Transverse colon (tissue), 4 donors: ENCODE measurements at places on chromosomes 7 and 10. TPM values are rescaled to one million over a fixed set of nuclear protein-coding genes. Genes with fewer than 3 reads are reported as not detected.

GRCh38 chr7:36153571-36154097 lies 580 bp downstream of the EEPD1 start:
- H3K36me3 ChIP-seq: no peaks in the 10 kb centered on the region
- H3K4me3 ChIP-seq: peak overlapping the region; percentile 84
- no peak for DNase-seq
- peak overlapping the region; percentile 94 for H3K27ac ChIP-seq
- no peaks in the 10 kb centered on the region for H3K27me3 ChIP-seq

DNA sequence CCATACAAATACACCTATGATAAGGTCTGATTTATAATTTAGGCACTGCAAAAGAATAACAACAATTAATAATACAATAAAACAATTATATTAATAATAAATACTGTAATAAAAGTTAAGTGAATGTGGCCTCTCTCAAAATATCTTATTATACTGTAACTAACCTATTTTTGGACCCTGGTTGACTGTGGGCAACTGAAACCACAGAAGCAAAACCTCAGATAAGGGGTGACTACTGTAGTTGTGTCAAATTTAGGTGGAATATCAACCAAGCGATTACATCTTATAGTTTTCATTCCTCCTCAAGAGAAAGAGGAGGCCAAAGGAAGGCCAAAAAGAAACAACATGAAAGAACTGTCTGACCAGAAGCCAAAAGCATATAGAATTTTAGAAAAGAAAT lies 103.9 kb downstream of the SKAP2 start:
- no peaks in the 10 kb centered on the region for H3K27me3 ChIP-seq
- H3K27ac ChIP-seq: no peak overlapping the region
- H3K4me1 ChIP-seq: no peaks in the 10 kb centered on the region

DNA sequence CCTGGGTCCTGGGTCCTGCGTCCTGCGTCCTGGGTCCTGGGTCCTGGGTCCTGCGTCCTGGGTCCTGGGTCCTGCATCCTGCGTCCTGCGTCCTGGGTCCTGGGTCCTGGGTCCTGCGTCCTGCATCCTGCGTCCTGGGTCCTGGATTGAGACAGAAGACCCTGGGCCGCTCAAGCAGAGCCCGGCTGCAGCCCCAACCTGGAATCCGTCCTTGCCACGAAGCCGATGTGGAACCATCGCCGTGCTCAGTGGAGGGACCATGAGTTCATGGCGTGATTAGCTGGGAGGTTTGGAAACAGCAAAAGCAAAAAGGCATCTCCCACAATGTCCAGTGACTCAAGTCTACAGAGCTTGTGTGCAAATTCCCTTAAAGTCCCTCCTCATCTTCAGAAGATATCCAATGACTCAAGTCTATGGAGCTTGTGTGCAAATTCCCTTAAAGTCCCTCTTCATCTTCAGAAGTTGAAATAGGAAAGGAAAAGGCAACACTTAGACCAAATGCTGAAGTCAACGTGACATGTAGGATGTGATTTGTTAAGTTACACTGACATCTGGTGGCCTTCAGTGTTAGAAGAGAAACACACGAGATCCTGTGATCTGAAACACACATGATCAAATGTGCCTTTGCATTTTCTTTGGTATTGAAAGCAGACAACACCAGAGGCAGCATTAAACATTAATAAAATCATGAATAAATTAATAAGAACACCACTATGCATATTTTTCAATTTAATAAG lies 179.9 kb downstream of the PTPRN2 start:
- no peak for DNase-seq
- H3K27ac ChIP-seq: no peak overlapping the region
- H3K4me1 ChIP-seq: peaks cover 3% of the 10 kb centered on the region
- H3K27me3 ChIP-seq: no peaks in the 10 kb centered on the region

CRTAC1 gene
- 0.41 TPM for total RNA-seq

DNA sequence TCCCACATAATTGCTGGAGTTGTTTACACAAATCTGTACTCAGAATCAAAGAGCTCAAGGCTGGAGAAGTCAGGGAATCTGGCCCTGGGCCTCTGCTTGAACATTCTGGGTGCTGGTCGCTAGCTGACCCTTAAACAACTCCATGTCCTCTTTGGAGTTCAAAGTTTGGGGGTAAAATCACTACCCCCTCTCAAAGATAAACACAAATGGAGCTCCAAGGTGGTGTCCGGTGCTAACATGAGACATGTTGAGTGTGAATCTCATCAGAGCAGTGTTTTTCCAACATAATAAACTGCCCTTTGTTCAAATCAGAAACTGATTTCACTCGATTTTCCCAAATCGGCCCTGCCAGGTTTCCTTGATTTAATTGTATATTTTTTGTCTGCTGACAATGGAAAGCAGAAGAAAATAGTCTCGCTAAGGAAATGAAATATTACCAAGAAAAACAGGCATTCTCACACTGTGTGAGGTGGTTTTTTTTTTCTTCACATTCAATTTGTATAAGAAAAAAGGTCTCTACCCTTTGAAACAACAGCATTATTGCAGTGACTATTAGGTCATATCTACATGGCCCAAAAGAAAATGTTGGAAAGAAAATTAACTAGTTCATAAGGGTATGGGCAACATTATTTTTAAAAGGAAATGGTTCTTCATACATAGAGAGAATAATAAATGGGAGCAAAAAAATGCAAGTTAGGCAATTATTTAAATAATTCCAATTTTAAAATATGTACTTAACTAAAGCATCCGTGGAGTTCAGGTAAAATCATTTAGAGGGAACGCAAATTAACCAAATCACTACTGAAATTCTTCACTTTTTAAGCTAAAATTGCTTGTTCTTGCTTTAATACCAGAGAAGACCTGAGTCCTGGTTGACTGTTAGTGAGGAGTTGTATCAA lies 56.1 kb upstream of the CAPZA2 start:
- H3K4me3 ChIP-seq: no peak overlapping the region
- H3K4me1 ChIP-seq: peaks cover 26% of the 10 kb centered on the region
- H3K36me3 ChIP-seq: no peaks in the 10 kb centered on the region
- peak overlapping the region; percentile 76 for H3K27ac ChIP-seq

GNG11 gene
- 4.4 TPM for total RNA-seq

- no peaks in the 10 kb centered on the region for H3K4me1 ChIP-seq
- no peak overlapping the region for H3K27ac ChIP-seq
- H3K27me3 ChIP-seq: no peaks in the 10 kb centered on the region
Observed at GRCh38 chr7:2008936-2009540, 223.7 kb downstream of the MAD1L1 start.
